ENCODE measurements at places on chromosomes 7 and 10.

GRCh38 chr7:95432606-95433005 lies 2.2 kb downstream of the PON2 start:
- DNase-seq: no peak

- no peak for DNase-seq
Measured at GRCh38 chr7:97090761-97091353, 26.6 kb upstream of the SDHAF3 start.

DNA sequence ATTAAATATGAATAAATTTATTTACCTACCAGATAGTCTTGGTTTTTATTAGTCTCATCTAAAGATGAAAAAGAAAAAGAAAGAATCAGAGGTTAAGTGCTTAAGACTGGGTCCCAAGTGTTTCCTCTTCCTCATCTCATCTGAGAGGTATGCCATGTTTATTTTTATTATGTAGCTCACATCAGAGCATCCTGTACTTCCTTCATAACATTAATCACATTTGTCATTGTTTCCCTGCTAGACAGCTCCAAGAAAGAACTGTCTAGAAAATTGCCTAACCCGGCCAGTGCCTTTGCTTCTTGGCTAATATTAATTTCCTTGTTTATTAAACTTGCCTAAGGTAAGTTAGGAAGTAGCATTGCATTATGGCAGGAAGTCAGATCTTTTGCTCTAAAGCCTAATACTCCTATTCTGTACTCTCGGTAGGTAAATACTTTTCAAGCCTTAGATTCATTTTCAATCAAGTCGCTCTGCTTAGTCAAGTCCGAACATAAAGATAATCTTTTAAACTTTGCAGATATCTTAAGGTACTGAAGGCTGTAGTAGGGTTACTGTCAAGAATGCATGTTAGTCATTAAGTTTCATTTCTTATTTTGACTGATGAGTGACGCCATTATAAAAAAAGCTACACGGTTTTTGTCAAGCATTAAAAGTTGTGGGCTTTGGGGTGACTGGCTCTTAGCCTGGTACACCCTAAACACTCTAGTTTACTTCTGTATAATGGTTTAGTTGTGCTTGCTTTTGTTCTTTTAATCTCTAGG lies 47.4 kb downstream of the ZMYND11 start:
- no peak for DNase-seq

DNA sequence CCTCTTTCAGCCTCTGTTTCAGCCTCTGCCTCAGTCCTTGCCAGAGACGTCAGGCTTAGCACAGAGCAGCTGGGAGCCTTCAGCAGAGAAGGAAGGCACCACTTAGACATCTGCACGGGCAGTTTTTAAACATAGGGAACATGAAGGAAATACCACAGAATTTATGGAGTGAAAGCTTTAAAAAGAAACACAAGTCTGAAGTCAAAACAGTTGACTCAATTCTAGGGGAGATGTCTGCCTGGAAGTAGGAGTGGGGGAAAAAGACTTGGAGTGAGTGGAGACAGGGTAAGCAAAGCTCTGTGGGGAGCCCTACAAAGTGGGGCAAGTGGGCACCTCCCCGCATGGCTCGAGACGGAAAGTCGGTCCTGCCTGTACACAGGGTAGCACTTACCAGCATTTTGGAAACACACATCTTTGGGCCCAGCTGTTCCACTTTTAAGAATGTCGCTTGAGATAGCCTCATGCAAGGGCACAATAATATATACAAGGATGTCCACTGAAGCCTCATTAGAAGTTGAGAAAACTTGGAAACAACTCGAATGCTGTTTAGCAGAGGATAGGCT lies 5.0 kb upstream of the TBXAS1 start:
- no peak for DNase-seq
